ENCODE measurements at places on chromosomes 3 and 15.

- DNase-seq: no peak
These were observed 23.5 kb downstream of the COLQ start for GRCh38 chr3:15497964-15498363.

DNA sequence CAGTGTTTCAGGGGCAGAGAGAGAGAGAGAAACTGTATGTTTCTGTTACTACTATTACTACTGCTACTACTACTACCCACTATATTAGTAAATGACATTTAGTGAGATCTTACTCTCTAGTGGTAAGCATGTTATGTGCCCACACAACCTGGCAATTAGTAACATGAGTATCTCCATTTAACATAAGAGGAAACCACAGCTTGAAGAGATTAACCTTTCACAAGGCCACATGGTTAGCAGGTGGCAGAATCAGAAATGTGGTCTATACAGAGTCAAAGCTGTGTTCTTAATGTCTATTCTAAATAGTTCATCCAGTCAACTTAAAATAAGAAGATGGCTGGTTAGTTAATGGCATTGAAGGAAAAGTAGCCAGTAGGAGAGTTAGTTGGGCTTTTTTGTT, 961.6 kb downstream of the MCTP2 start:
- DNase-seq: no peak

GRCh38 chr15:45790325-45790943, 155.6 kb downstream of the SQOR start:
- DNase-seq: no peak

DNA sequence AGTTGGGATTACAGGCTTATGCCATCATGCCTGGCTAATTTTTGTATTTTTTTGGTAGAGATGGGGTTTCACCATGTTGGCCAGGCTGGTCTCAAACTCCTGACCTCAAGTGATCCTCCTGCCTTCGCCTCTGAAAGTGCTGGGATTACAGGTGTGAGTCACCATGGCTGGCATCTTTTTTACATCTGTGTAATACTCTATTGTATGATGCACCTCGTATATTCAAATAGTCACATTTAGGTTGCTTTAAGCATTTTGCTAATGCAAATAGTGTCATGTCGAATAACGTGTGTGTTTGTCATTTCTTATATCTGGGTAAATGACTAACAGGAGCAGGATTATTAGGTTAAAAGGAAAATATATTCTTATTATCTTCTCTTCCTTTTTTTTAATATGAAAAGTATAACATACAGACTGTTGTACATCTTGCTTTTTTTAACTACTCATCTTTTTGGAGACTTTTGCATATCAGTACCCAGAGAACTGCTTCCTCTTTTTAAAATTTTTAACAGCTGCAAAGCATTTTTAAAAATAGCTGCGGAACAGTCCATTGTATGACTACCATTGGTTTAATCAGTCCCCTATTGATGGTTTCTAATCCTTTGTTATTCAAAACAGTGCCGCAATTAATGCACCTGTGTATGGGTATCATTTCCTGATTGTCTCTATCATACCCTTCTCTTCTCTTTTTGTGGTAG, 13.4 kb downstream of the SCAMP5 start:
- DNase-seq: no peak

DNA sequence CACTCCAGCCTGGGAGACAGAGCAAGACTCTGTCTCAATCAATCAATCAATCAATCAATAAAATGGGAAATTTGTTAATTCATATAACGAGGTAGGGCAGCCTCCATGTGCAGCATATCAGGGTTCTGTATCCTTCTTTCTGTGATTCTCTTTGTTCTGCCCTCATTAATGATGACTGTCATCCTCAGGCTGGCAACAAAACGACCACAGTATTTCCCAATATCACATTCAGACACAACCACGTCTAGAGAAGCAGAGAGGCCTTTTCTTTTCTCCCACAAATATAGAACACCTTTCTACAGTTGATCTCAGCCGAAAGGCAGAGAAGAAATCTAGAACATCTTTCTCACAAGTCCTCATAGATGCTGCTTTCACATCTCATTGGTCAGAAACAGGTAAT, 11.2 kb downstream of the CEP19 start:
- no peak for DNase-seq

DNA sequence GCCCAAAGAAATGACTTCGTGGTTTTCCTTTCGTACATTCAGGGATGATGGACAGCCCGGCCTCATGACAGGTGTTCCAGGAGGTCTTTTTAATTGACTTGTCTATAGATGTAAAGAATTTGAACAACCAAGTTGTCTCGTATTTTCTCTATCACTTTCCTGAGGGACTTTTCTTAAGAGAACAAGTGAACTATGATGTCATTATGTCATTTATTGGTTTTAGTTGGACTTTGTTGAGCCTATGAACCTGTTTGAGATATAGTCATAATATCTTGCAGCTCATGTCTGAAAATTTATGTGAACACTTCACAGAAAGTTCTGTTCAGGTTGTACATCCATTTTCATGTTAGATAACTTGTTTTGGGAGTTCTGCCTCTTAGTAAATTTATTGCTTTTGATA, 89.2 kb downstream of the RBMS3 start:
- no peak for DNase-seq

GRCh38 chr15:48992096-48992495, 28.4 kb upstream of the SHC4 start:
- no peak for DNase-seq
